ENCODE measurements at places on chromosomes 1 and 21.

- DNase-seq, result no peak
These were observed 13.4 kb upstream of the PIAS3 start for GRCh38 chr1:145871994-145872924.

- no peak for DNase-seq
These were observed 35.9 kb upstream of the SAMSN1 start for GRCh38 chr21:14581902-14582457.

DNA sequence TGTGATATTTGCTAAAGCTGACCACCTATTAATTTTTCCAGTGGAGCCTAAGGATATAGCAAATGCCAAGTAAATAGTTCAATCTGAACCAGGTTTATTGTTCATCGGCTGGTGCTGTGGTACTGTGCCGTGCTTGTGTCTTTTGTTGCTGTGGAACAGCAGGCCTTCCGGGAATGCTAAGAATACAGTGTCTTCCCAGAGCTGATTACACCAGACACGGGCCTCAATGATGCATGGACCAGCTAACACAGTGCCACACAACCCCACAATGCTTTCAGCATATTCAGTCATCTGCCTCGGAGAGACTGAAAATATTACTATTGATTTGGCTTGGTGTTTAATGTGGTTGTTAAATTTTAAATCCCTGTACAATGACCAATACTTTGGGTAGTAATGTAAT, 415.4 kb downstream of the PTBP2 start:
- DNase-seq, result no peak

DNA sequence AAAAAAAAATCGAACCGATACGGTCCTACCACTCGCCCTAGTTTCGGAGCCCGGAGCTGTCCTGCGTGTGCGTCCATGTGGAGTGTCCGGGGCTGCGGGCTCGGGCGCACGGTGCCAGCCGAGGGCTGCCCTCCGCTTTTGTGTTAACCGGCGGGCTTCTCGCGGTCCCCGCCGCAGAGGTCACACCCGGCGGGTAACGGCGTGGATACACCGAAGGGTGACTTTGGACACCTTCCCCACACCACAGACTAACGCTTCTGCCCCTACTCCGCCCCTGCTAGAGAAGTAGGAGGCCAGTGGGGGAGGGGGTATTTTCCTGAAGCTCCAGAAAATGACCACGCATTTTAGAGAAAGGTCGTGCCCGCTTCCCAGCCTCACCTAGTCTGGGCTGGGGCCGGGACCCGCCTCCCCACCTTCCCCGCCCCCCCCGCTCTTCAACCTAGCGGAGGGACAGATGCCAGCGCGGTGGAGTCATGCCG, 609 bp upstream of the ATF3 start:
- no peak for DNase-seq

GRCh38 chr1:85149805-85150204, 51.0 kb downstream of the SYDE2 start:
- no peak for DNase-seq

DNA sequence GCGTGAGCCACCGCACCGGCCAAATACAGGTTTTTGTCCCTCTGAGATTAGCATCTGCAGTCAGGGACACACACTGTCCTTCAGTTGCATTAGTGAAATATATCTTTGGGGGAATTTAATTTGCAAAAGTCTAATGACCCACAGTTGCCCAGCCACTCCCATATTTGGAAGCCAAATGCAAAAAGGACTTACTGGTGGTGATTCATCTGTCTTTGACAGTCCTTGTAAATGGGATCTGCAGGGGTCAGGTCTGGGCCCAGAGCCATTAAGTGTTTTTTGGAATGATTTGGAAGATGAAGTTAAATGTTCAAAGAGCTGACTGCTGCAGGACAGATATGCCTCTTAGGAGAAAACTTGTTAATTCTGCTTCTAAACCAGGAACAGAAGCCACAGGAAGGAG, 44.6 kb upstream of the DNASE2B start:
- no peak for DNase-seq

DNA sequence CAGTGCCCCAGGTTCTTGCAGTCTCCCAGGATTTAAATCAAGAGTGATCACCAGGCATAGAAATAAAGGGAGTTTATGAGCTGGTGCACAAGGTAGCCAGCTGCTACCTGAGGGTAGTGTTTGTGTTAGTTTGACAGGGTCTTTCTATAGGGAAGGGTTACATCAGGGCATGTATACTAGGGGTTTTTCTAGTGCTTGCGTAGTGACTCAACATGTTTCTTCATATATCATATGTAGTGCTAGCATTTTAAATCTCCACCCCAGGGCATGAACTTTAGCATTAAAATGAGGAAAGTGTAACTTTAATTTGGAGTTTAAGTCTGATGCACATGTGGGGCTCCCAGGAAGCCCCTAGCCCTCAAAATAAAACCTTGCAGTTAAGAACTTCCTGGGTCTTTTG, 86.5 kb upstream of the TNR start:
- DNase-seq, result no peak

DNA sequence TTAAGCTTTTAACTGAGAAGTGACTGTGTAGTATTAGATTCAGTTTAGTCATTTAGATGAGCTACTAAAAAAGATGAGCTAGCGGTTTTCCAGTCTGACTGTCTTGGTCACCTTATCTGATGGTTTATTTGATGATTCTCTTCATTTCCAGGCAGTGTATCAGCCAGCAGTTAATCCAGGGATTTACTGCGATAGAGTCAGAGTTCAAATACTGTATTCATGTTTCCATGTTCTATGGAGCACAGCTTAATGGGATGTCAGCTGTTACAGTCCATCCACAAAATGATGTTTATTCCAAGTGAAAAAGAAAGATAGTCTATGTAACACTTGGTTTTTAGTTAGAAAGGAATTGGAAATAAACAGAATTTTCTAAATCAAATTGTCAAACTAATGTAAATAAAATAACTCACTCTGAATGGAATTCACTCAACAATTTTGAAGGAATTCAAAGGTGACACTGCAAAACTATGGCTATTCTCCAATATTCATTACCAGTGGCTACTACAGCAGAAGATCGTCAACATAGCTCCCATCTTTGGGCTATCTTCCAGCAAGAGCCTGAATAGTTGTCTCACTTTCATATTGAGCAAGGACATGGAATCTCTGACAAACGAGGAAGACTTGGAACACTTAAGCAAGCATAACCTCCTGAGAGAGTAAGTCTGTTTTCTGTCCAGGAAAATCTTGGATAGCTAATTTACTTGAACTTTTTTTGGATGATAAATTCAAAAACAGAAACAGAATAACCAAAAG, 54.6 kb upstream of the DPT start:
- no peak for DNase-seq

DNA sequence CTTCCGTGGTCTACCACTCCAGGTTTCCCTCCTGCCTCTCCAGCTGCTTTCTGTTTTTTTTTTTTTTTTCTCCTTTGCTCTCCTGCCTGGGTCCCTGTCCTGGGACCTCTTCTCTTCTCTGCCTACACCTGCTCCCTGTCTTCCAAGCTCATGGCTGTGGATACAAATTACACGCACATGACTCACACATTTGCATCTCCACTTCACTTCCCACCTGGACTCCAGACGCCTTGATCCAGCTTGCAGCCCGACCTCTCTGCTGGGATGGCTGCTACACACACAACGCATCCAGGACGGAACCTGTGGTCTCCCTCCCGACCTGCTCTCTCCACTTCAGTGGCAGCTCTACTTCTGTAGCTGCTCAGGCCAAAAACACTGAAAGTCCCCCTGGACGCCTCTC, 44.4 kb upstream of the B3GALT5 start:
- no peak for DNase-seq

DNA sequence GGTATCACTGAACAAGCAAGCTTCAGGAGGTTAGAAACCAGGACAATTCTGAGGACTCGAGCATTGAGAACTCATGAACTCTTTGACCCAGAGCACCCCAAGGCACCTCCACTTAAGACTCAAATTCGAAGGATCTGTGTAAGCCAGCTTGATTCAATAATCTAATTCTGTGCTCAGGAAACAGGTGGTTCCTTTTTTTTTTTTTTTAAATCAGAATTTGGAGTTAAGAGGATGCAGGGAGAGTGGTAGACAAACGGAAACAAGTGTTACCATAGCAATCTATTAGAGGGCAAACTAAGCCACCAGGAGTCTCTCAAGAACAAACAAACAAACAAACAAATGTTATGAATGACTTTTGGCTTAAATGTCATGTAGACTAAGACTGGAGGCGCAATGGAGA, 53.8 kb upstream of the DPH5 start:
- DNase-seq, result no peak

DNA sequence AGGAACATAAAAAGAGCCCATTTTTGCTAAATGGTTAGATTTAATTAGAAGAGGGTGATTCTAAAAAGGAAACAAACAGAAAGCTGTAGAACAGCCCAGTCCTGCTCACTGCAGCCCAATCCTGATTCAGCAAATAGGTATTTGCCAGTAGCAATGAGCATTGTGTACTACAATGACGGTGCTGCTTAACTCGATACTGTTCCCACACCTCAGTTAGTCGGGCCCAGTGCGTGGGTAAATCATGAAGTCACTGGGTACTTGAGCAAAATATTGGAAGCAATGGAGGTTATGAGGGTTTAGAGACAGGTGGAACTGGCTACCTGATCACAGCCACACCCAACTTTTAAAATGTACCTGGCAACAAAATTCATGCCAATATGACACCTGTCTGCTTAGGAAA, 101.5 kb upstream of the ADGRL2 start:
- DNase-seq, result no peak

- no peak for DNase-seq
These were observed 1.5 kb downstream of the AJAP1 start for GRCh38 chr1:4655674-4656532.

DNA sequence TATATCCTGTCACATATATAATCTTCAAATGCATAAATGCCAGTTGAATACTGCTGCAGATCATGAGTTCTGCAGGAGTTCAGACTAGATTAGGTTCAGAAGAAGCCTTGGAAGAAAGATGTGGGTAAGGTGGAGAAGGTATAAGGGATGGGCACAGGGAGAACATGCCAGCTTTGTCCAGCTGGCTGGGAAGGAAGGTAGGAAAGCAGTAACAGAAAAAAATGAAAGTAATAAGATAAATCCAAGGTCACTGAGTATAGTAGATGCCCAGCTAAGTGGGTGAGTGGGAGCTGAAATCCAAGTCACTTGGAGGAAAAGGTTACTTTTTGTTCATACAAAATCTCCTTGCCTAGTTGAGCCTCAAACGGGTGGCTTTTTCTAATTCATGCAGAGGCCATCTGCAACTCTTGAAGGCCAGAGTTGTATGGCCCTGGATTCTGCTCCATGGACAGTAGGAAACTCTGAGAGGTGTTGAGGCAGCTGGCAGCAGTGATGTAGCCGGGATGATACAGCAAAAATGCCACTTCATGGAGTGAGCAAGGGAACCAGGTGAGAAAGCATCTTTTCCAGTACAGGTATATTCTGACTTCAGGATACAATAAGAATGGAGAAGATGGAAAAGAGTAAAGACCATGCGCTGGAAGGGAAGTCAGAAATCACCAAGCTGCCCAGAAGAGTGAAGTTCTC, 3.4 kb downstream of the RCSD1 start:
- DNase-seq, result no peak

DNA sequence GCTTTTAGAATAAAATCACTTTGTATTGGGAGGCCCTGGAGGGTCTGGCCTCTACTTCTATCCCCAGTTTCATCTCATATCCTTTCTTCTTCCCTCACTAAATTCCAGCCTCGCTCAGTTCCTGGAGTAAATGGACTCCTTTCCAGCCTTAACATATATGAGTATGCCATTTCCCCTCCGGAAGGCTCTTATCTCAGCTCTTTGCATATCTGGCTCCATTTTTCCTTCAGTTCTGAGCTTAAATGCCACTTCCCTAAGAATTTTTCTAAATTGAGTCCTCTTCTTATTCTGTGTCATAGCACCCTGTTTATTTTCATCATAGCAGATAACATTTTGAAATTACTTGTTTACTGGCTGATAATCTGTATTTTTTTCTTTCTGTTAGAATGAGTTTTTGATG, 20.2 kb upstream of the DUSP10 start:
- DNase-seq, result no peak

GRCh38 chr1:192627901-192628300, 8.0 kb upstream of the RGS13 start:
- DNase-seq, result no peak

GRCh38 chr1:113983391-113983790, 4.1 kb downstream of the OLFML3 start:
- no peak for DNase-seq

- no peak for DNase-seq
These were observed 197.9 kb downstream of the NCAM2 start for GRCh38 chr21:21196087-21196486.

GRCh38 chr21:27047658-27048314, 80.9 kb upstream of the ADAMTS5 start:
- DNase-seq, result no peak

- peak; percentile 77 for DNase-seq
These were observed 6.1 kb downstream of the IER5 start for GRCh38 chr1:181094416-181095212.

DNA sequence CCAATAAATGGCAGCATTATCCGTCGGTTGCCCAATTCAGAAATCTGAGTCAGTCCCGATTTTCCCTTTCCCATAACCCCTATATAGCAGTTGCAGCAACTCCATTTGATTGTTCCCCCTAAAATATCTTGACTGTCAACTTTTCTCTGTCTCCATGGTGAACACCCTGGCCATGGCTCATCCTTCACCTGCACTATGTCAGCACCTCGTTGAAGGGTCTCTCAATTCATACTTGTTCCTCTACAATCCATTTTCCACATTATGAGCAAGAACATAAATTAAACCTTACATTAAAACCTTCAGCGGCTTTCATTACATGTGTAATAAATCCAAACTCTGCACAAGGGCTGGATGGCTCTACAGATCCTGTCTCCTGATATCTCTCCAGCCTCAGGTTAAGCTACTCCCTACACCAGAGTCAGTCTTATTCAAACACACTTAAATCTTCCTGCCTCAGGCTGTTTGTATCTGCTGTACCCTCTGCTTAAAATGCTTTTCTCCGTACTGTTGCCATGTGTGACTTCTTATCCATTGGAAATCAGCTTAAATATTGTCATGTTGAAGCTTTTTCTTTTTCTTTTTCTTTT, 87.3 kb downstream of the BACH1 start:
- DNase-seq, result no peak

DNA sequence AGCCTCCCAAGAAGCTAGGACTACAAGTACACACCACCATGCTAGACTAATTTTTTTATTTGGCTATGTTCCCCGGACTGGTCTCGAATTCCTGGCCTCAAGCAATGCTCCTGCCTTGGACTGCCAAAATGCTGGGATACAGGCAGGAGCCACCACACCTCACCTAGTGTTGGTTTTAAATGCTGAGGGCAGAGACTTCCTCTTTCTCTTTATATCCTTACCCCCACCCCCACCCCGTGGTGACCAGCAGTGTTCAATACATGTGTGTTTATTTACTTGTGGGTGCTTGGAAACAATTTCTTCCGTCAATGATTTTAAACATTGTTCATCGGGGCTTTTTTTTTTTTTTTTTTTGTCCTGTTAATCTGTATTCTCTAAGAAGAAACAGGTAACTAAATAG, 158.9 kb downstream of the ZBTB18 start:
- DNase-seq, result no peak

GRCh38 chr1:87210151-87210550, 118.5 kb upstream of the LMO4 start:
- DNase-seq, result no peak

DNA sequence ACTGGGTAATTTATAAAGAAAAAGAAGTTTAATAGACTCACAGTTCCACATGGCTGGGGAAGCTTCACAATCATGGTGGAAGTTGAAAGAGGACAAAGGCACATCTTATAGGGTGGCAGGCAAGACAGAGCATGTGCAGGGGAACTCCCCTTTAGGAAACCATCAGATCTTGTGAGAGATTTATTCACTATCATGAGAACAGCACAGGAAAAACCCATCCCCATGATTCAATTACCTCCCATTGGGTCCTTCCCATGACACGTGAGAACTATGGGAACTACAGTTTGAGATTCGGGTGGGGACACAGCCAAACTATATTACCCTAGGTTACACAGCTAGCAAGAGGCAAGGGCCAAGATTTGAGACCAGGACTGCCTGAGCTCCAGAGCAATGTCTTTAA, 30.4 kb upstream of the SOX13 start:
- DNase-seq, result no peak
